Activated CD8-positive, alpha-beta T cell treated with anti-CD3 and anti-CD28 coated beads for 36 hours (primary cell): ENCODE measurements at places on chromosomes 7 and 10.
A peak's percentile ranks its signal among the peaks of the same experiment; 100 is the strongest.

GRCh38 chr7:128405471-128406313, 4.1 kb downstream of the IMPDH1 start:
- DNase-seq, result peak; percentile 56

- DNase-seq, result no peak
Observed at GRCh38 chr10:70956029-70956759, 67.8 kb upstream of the PCBD1 start.

GRCh38 chr10:73086816-73087215, 9.8 kb downstream of the P4HA1 start:
- DNase-seq, result no peak

- no peak for DNase-seq
Observed at GRCh38 chr7:70446448-70447143, 685.3 kb upstream of the GALNT17 start.

DNA sequence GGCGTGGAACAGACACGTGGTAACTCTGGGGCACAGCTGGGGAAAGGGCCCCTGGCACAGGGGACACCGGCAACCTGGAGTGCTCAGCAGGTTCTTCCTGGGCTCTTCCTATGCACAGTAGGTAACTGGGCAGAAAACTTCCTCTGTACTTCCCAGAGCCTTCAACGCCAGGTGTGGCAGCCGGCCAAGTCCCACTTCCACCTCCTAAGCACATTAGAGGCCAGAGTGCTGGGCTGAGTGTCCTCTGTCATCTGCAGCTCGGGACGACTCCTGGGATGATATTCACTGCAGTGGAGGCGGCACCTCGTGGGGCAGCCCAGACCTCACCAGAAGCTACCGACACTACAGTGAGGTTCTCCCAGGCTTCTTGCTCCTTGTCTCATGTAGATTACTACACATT, 114.5 kb downstream of the LARP4B start:
- DNase-seq, result no peak

- DNase-seq, result peak; percentile 15
Observed at GRCh38 chr10:124152139-124153022, 59.0 kb upstream of the CHST15 start.

- no peak for DNase-seq
Observed at GRCh38 chr10:47060993-47061500, 149.8 kb downstream of the PTPN20 start.

DNA sequence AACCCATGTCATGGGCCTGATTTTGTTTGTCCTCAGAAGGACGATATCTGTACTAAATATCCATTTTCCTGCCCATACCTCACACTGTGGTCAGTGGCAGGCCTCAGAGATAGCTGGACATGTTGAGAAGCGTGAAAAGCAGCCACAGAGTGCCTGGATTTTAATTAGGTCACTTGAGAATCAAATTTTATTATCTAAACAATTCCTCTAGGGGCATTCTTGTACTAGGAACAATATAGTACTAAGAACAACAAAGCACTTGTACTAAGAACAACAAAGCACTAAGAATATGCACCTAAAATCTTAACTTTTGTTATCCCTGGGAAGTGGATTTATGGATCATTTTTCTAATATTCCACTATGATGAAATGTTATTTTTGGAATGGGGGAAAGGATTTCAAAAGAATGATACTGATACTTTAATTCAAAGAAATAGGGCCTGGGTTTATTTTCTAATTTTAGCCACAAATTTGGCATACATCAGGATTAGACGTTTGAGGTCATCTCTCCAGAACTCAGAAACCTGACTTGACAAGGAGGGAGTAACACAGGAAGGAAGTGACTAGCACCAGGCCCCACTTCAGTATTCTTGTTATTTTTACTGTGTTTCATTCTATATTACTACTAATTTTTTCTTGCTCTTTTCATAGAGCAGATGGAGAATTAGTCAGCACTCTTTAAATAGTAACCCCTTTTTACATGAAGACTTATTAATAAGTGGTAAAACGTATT, 112.2 kb downstream of the EXOC4 start:
- DNase-seq, result no peak
